Chondrocyte (in vitro differentiated cells): ENCODE measurements at places on chromosomes 4 and X. TPM values are rescaled to one million over a fixed set of nuclear protein-coding genes. Genes with fewer than 3 reads are reported as not detected.
A peak's percentile ranks its signal among the peaks of the same experiment; 100 is the strongest.

Gene SLC38A5
- total RNA-seq, result 2.5 to 2.7 TPM (median 2.6 TPM) in 3 replicates

Gene ATP1B4
- not detected in 3 replicates for total RNA-seq

Gene USP51
- total RNA-seq, result 1.0 to 2.0 TPM (median 1.1 TPM) in 3 replicates

Gene XAGE1A
- not detected in 3 replicates for total RNA-seq

Gene TNIP3
- total RNA-seq, result 0.31 TPM in 1 of 3 replicates, not detected in the others

Gene PNMA6F
- total RNA-seq, result not detected in 3 replicates

Gene TMEM144
- 2.6 to 4.1 TPM (median 3.0 TPM) in 3 replicates for total RNA-seq

DNA sequence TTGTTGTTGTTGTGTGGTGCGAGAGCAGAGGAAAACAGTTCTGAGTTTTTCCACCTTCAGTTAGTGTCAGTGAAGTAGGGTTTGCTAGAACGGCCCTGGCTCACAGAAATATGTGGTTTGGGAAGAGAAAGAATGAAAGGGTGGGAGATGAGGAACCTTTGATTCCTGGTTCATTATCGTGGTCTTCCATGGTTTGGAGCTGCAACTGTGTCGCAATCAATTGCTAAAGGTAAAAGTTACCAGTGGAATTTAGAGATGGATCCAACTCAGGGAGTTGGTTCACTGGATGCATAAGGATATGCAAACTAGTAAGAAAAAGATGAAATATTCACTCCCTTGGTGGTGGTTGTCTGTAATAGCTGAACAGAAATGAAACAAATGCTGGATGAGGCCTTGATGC, 35.6 kb upstream of the GPR34 start:
- no peak for DNase-seq
- H3K4me1 ChIP-seq, result peaks cover 18% of the 10 kb centered on the region
- H3K27me3 ChIP-seq, result no peaks in the 10 kb centered on the region
- peaks cover 13% of the 10 kb centered on the region for H3K36me3 ChIP-seq

- no peak overlapping the region for H3K4me3 ChIP-seq
- DNase-seq, result no peak
- H3K36me3 ChIP-seq, result no peaks in the 10 kb centered on the region
These were observed 72.4 kb downstream of the DCLK2 start for GRCh38 chr4:150150629-150151062.

- H3K36me3 ChIP-seq, result peaks cover 27% of the 10 kb centered on the region
- peaks cover 24% of the 10 kb centered on the region for H3K4me1 ChIP-seq
- peak overlapping the region; percentile 50 for H3K27ac ChIP-seq
- DNase-seq, result no peak
These were observed 53.7 kb downstream of the ATP10D start for GRCh38 chr4:47538825-47539154.

DNA sequence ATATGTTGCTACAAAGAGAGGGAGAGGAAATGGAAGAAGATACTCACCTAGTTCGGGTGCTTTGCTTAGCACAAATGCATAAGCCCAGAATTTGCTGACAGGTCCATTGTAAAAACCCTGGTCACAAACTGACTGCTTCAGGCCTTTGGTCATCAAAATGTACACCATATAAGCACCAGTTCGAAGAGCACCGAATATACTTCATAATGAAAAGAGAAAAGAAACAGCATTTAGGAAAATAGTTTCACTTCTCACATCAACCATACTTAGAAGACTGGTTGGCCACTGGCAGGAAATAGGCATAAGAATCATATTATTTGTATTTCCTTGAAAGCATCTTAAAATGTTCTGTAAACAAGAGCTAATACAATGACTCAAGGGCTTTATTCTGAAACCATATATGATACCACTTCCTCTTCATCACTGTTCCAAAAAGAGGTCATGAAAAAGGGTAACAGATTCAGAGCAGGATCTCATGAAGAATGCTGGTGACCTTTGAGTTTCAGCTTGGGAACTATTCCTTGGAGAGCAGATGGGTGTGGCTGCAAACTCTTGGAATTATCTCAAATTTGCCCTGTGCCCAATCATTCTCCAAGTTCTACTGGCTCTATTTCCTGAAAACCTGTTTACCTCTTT, 138.7 kb downstream of the ELOVL6 start:
- no peaks in the 10 kb centered on the region for H3K36me3 ChIP-seq
- no peak for DNase-seq
- H3K4me3 ChIP-seq, result no peak overlapping the region
